ENCODE measurements at places on chromosomes 16 and 17.

DNA sequence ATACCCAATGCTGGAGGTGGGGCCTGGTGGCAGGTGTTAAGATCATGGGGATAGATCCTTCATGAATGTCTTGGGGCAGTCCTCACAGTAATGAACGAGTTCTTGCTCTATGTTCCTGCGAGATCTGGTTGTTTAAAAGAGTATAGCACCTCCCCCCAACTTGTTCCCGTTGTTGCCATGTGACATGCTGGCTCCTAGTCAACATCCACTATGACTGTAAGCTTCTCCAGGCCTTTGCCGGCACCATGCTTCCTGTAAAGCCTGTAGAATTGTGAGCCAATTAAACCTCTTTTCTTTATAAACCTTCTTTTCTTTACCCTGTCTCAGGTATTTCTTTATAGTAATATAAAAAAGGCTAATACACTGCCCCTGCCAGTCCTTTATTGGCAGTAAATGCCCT, 33.3 kb downstream of the RANBP10 start:
- DNase-seq = no peak

DNA sequence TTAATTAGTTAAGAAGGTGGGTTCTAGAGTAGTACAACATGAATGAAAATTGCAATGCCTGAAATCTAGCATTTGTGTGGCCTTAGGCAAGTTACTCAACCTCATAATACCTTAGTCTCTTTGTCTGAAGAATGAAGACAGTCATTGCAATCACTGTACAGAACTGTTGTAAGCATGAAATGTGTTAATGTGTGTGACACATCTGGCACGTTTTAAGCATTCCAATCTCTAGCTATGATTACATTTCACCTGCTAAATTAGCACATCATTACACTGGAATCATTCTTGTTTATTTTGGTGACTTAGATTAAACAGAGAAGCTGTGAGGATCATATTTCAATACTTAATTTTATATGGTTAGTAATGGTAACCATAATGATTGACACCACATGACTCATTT, 629.7 kb upstream of the KIF2B start:
- no peak for DNase-seq

- DNase-seq = no peak
Measured at GRCh38 chr17:2331303-2331702, 5.0 kb downstream of the TSR1 start.

- DNase-seq = no peak
Measured at GRCh38 chr17:32575852-32576251, 89.1 kb downstream of the CDK5R1 start.

GRCh38 chr17:49358641-49359247, 3.3 kb downstream of the ZNF652 start:
- DNase-seq = no peak

- no peak for DNase-seq
Measured at GRCh38 chr17:64007838-64008282, 9.7 kb downstream of the PRR29 start.

DNA sequence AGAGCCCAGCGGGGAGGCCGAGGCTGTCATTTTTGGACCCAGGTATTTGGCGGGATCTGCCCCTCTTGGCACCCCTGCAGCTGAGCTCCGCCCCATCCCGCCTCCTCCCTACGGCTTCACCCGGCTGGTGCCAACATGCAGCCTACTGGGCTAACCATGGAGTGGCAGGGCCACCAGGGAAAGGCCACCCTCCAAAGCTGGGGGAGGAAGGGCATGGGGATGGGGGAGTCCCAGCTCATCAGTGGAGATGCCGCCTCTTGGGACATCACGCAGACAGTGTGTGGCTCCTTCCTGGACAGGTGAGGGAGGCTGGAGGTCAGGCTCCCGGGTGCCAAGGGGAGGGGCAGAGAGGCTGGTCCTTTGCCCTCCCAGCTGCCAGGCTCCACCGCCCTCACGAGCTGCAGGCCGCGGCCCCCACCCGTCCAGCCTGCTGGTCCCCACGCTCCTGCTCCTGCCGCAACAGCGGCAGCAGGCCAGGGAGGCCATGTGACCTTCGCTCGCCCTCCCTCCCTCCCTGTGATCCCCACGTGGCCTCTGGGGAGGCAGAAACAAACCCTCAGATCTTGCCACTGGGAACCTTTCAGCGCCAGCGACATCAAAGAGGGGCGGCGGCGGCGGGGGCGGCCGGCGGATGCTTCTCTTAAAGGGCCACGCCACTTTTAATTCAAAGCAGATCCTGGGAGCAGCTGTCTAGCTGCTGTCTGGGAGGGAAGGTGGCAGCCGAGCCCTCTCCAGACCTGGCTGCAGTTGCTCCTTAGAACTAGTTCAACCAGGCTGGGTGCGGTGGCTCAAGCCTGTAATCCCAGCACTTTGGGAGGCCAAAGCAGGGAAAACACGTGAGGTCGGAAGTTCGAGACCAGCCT, 6.8 kb upstream of the NOTUM start:
- peak; percentile 87 for DNase-seq

GRCh38 chr16:84732674-84733352, 33.0 kb downstream of the USP10 start:
- no peak for DNase-seq

DNA sequence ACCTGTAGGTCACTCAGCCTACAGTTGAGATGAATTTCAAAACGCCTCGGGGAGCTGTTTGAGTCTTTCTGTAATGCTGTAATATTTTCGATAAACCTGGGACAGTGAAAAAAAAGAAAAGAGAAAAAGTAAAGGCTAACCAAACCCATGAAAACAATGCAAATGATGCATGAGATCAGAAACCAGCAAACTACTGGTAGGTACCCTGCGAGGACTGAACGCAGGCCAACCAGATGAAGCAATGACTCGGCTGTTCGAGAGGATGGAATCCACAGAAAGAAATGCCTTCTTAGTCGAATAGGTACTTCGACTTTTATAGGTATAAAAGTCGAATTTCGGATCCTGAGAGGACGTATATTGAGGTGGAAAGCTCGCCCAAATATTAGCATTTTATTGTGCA, 509 bp upstream of the ATAD5 start:
- DNase-seq = no peak

DNA sequence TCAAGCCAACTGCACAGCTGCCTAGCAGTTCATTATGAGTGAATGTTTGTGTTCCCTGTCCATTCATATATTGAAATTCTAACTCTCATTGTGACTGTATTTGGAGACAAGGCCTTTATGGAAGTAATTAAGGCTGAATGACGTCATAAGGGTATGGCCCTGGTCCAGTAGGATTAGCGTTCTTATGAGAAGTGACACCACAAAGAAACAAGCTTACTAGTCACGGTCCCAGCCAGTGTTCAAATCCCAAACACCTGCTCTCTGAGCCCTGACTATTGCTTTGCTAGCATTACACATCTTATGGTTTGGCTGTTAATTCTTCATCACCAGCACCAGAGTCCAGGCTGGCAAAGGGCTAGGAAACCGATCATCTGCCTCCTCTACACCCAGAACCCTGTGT, 2.2 kb downstream of the ZNF668 start:
- DNase-seq = no peak

GRCh38 chr17:2363851-2364762, 26.8 kb downstream of the SGSM2 start:
- DNase-seq = peak; percentile 69

GRCh38 chr16:78742501-78743283, 643.2 kb downstream of the WWOX start:
- no peak for DNase-seq
